Heart left ventricle (tissue), 16 donors: ENCODE measurements at places on chromosomes 7 and 10. TPM values are rescaled to one million over a fixed set of nuclear protein-coding genes. Genes with fewer than 3 reads are reported as not detected.

DNA sequence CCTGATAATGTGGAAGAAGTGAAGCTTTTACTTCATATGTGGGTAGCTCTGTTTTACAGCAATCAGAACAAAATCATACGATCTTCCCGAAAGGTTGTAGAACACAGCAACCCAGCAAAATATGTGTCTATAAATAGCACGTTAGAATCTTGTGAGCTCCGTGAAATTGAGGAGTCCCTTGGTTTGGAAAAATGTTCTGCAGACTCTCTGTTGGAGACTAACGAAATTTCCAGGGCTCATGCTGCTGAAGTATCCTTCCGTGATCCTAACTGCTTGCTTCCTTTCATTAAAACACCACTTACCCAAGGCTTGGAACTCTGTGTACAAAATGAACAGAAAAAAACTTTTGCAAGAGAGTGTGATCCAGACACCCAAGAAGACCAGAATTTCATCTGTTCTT lies 57.5 kb downstream of the TASOR2 start:
- DNase-seq = no peak

DNA sequence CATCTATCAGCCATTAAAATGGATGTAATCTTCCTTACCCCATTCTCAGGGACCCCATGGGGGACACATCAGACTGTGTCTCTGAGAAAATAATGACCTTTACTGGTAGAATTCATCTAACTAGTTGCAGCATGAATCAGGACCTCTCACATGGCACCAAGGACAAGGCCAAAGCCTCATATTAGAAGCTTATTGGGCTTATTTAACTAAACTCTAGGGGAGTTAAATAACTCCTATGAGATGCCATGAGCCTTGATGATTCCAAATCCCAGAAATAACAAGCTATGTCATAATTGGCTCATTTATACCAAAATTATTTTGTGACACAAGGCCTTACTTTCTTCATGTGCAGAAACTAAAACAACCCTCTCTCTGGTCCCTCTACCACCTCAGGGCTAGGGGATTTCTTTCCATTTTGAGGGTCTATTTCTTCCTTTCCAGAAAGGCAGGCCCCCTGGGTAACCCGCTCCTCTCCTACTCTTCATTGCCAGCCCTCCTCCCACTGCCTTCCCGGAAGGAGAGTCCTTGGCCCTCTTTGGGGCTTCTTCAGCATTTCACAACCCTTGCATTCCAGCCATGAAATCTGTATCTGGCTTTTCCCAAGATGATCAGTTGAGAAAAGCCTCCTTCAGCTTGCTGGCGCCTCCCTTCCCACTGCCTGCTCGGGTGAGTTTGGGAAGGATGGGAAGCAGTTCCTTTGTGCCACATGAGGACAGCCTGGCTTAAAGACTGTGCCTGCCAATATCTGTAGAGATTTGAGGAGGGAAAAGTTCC lies 41.8 kb upstream of the TRIM8 start:
- DNase-seq = no peak

JAKMIP3 gene
- total RNA-seq = 1.4 TPM

- DNase-seq = no peak
Observed at GRCh38 chr7:151433721-151434400, 6.1 kb downstream of the CRYGN start.

GRCh38 chr7:118080947-118081346 lies 103.0 kb upstream of the LSM8 start:
- DNase-seq = no peak

- DNase-seq = no peak
Observed at GRCh38 chr10:62108759-62109586, 159.7 kb downstream of the RTKN2 start.

DNA sequence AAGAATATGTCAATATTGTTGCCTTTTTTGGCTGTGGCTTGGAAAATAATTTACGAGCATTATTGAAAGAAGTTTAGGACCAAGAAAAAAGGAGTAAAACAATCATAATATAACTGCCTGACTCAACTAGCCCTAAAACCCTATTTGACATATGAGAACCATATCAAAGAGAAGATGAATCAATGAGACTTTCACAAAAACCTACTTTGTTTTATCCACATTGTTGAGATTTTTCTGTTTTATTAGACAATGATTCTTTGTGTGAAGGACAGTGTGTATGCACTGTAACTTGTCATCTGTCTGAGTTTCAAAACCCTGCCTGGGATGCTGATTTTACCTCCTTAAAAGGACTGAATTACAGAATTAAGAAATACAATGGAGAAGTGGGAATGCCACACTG lies 19.0 kb downstream of the SOSTDC1 start:
- DNase-seq = no peak

GRCh38 chr10:75841266-75841665 lies 409.8 kb downstream of the LRMDA start:
- DNase-seq = no peak

RASA4B gene
- total RNA-seq = 6.0 TPM

STAG3 gene
- total RNA-seq = 0.96 TPM

DNA sequence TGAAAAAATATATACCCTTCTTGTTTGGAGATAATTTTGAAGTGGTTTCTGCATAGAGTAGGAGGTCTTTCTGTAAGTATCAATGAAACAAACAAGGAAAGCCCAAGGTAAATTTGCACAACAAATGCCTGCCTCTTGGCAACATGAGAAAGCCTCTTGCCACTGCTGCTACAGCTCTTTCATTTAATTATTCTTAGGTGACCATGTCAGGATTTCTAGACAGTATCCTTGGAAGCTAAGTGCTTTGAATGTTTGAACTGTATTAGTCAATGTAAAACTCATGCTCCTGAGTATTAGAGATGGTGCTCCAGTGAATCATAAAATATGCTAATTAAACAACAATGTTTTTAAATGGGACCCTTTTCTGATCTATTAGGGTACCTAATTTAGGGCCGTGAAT lies 81.2 kb upstream of the ITGB1 start:
- DNase-seq = no peak

NCF1 gene
- total RNA-seq = 19.8 TPM

- DNase-seq = no peak
Observed at GRCh38 chr7:2553831-2554581, 1.3 kb downstream of the BRAT1 start.

DNA sequence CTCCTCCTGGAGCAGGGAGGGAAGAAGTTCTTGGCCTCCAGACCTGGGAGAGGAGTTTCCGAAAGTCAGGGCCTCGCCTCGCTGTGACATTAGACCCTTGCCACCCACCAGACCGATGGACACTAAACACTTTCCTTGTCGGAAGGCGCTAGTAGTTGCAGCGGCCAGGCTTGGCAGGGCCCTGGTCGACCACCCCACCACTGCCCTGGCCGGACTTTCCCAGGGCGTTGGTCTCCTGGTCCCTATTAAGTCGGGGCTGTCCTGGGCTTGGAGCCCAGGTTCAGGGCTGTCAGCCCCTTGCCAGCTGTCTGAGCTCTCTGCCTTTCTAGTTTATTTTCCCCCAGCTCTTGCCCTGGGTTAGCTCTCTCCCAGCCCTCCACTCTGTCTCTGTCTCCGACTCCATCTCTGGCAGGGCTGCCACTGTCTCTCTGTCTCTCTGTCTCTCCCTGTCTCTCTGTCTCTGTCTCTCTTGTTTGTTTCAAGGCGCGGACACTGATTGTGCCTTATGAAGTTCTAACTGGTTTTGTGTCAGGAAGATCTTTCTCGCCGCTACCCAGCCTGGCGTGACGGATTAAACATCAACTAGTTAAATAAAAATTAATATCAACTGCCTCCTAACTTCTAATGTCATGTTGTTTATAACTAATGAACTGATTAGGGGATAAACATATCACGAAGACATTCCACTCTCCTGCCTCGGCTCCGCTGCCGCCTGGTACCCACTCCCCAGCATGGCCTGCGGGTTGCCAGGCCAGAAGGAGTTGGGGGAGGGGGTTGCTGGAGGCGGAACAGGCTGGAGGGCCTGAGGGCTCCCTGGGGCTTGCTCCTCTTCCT lies 13.8 kb upstream of the PAX2 start:
- no peak for DNase-seq

NACAD gene
- 7.9 TPM for total RNA-seq

RBP4 gene
- 1.1 TPM for total RNA-seq

CALML3 gene
- total RNA-seq = not detected

DNA sequence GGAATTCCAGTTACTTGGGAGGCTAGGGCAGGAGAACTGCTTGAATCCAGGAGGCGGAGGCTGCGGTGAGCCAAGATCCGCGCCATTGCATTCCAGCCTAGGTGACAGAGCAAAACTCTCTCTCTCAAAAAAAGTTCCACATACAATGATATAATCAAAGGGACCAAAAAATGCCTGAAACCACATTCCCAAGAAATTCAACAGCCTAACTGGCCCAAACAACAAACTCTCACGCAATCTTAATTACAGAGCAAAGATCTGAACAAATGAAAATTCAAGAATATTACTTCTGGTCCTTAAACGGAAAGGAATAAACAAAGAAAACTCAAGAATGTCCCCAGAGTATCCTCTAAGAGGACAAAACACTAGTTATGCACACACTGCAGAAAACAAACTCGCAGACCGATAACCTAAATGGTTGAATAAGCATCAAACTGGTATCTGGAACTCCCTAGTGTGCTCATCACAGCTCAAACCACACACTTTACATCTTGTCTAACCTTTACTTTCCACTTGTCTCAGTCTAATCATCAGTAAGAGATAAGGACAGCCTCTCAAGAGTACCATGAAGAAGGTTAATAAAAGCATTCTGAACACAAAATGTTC lies 3.7 kb downstream of the OGA start:
- no peak for DNase-seq

NYAP1 gene
- not detected for total RNA-seq

PON1 gene
- 0.39 TPM for total RNA-seq

CHN2 gene
- total RNA-seq = 11.2 TPM

- DNase-seq = peak; percentile 61
Observed at GRCh38 chr7:2717293-2718261, 29.6 kb downstream of the AMZ1 start.

GTF2IRD1 gene
- total RNA-seq = 13.8 TPM

- DNase-seq = no peak
Observed at GRCh38 chr7:127751062-127751461, 99.1 kb downstream of the SND1 start.

OR6V1 gene
- not detected for total RNA-seq

- DNase-seq = no peak
Observed at GRCh38 chr10:72259491-72260238, 14.1 kb upstream of the DDIT4 start.
